ENCODE measurements at places on chromosomes 1 and 21.

DNA sequence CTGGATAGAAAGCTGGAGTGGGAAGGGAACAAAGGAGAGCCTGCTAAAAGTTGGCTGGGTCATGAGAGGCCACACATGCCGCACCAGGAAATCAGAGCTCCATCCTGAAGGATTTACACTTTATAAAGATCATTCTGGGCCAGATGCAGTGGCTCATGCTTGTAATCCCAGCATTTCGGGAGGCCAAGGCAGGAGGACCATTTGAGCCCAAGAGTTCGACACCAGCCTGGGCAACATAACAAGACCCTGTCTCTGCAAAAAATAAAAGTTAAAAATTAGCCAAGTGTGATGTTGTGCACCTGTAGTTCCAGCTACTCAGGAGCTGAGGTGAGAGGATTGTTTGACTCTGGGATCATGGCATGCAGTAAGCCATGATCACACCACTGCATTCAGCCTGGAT, 28.7 kb upstream of the RASAL2 start:
- no peak for DNase-seq

DNA sequence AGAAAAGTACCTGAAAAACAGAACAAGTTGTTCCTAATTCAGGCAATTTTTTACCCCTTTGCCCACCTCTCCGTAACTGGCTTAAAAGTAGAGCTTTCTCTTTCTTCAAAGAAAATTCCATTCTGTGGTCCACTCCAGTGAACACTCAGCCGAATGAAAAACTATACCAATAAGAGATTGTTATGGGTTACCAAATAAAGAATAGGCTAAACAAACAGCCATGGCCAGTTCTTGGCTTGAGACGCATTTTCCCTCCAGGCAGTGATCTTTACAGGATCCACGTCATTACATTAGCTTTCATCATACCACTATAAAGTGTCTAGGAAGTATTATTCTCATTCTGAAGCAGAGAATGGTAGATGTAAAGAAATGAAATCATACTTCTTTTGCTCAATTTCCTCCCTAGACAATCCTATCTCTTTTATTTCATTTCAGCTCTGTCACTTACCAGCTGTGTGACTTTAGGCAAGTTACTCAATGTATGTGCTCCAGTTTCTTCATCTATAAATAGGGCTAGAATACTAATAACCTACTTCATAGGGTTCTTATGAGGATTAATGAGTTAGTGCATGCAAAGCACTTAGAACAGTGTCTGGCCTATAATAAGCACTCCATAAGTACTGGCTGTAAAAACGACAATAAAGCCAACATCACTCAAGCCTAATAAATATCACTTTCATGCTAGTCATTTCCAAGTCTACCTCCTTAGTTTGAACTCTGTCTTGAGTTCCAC, 26.5 kb upstream of the TRIM45 start:
- DNase-seq = no peak

GRCh38 chr1:117235863-117236465, 25.2 kb upstream of the VTCN1 start:
- DNase-seq = no peak

DNA sequence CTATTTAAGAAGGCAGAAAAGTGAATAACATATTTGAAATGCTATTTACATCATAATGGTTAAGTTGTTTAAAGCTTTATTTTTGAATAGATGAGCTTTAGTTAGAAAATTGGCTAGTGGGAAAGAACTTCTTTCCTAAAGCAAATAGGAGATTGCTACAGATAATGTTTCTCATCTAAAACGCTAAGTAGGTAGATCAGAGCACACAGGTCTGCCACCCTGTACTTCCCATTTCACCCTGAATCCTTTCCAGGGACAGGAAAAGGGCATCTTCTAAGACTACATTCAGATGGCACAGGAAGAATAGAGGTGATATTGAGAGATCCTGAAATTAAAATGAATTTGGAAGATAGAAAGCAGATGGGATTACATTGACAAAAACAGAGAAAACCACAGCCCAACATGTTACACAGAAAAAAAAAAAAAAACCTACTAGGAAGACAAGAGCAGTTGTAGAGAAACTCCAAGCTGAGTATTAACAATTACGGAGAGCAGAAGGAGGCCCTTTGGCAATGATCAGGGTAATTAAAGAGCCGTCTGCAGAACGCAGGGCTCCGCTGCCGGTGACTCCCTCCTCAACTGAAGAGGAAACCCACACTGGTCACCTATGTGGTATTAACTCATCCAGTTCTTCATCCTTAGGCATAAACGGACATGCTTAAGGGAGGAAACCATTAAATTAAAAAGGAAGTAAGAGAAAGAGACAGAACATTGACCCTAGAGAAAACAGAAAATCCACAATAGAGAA, 53.6 kb upstream of the MAP10 start:
- DNase-seq = no peak

- DNase-seq = peak; percentile 27
Measured at GRCh38 chr1:16727190-16728111, 12.9 kb upstream of the RNU1-4 start.

GRCh38 chr1:212166244-212166643, 119.0 kb upstream of the PPP2R5A start:
- no peak for DNase-seq

GRCh38 chr1:31467005-31467674, 54.1 kb downstream of the SERINC2 start:
- DNase-seq = no peak

- no peak for DNase-seq
Measured at GRCh38 chr1:222034790-222035189, 292.9 kb upstream of the DUSP10 start.

DNA sequence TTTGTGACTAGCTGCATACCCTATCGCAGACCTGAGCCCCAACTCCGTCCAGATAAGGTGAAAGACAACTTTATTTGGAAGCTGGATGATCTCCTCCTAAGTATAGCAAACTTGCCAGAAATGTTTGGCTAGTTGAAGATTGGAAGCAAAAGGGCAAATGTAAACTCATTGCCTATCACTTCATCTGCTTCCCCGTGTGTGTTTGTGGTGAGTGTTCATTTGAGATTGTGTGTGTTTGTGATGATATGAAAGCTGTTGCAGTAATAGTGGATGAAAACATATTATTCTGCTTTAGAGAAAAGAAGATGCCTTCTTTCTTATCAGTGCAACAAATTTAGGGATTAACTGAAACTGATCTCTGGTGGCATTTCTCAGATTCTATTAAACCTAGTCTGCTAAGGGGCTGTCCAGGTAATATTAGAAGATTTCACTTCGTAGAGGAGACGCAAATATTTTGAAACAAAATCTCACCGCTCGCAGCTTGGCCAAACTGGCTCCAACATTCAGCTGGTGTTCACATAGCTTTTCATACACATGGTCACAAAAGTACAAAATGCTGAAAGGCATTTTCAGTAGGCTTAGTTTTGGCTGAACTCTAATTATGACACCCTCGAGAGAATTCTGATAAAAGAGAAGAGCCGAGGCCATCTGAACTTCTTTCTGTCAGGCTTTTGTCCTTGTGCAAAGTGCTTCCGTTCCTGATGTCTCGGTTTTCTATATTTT, 1.1 kb downstream of the TBX19 start:
- no peak for DNase-seq

- no peak for DNase-seq
Measured at GRCh38 chr1:3778590-3779264, 6.2 kb downstream of the SMIM1 start.

GRCh38 chr1:232589812-232590743, 39.9 kb downstream of the SIPA1L2 start:
- no peak for DNase-seq

DNA sequence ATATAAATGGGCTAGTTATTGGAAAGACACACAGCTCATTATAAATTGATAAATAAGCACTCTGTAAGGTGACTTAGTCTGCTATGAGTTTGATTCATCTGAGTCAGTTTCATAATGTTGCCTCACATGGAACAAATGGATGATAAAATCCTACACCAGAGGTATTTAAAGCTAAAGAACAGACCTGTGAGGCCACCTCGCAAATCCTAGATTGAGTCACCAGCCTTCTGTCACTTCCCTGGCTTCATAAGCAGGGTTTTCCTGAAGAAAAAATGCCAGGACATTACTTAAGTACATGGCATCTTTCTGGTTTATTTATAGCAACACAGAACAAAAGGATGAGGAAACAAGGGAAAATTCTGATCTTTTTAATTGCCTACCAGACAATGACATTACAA, 18.4 kb downstream of the CD2 start:
- DNase-seq = no peak

GRCh38 chr1:211762206-211762605, 68.4 kb downstream of the LPGAT1 start:
- no peak for DNase-seq

DNA sequence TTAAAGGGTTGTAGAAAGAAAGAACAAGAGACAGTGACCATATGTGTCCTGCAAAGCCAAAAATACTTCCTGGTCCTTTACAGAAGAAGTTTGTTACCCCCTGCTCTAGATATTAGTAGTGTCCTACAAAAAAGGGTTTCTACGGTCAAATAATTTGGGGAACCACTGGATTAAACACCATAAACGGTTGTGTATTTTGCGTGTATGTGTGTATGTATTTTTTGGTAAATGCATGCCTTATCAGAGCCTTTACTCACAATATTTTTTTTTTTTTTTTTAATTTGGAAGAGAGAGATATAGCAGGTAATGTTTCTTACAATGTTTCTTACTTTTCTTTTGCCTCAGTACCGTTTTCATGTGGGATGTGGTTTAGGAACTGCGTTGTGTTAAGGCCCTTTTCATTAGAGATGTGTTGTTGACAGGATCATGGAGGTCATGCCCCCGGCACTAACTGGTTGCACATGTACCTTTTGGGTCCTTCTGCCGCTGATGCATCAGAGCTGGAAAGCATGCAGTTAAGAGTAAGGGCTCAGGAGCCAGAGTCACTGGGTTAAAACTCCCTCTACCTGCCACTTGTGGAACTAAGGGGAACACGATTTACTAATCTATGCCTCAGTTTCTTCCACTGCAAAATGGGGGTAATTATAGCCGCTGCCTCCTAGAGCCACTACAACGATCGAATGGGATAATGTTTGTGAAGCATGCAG, 234.6 kb upstream of the KAZN start:
- no peak for DNase-seq

DNA sequence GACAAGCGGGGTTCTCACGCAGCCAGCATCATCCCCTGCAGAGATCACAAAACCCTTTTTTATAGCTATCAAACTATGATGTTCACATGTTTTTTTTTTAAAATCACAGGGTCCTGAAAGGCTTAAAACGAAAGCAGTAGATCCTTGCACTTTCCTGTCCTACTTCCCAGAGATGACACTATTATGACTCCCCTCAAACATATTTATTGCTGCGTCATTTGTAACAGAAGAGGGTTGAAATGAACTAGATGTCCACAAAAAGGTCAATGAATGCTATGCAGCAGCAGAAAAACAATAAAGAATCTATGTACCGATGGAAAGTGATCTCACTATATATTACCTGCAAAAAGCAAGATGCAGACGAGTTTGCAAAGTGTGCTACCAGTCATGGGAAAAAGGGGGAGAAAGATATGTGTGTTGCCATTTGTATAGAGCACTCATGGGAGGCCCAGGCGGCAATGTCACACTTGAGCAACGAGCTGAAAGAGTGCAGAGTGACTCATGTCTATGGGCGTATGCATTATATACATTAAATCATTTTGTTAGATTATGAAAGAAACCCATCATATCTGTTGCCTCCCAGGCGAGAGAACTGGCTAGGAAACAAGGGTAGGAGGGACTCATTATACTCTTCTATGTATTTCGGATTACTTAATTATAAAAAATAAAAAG, 68.9 kb upstream of the PARP1 start:
- no peak for DNase-seq

- DNase-seq = no peak
Measured at GRCh38 chr21:16533692-16534407, 804.1 kb downstream of the USP25 start.

DNA sequence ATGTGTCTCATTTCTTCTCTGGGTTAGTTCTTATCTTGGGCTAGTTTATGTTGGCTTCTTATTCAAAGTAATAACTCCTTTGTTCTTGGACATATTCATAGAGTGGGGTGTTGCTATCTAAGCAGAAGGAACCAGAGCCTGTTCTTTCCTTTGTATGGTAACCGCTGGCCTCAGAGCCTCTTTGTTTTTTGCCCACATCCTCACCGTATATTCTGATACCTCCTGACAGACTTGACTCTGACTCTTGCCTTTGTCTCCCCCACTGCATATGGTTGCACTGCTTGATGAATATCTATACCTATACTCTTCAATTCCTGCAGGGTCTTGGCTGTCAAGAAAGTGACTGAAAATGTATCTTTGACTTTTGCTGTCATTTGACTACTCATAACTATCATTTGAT, 10.2 kb downstream of the FLG2 start:
- no peak for DNase-seq

DNA sequence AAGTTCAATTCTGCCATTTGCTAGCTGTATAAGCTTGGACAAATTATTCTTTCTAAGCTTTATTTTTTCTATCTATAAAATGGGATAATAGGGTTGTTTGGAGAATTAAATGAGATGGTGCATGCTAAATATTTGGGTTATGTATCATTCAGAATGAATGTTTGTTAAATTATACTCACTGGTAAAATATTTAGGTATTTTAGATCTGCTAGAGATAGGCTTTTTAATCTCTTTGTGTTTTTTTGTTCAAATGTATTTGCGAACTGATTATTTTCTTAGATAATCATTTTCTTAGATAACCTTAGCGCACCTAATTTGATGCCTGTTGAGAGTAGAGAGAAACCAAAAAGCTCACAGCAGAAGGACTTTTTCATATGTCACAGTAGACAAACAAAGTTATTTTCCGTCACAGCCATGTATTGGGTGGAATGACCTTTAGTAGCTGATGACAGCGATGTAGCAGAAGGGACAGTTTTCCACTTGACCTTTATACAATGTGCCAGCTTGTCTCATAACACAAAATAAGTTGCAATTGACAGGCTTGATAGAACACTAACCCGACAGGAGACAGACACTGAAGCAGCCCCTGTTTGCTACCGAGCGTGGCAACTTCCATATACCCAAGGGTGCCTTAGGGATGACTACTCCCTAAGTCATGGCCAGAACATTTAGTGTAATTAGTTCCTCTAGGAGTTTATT, 93.0 kb downstream of the DISC1 start:
- no peak for DNase-seq

GRCh38 chr1:82919837-82920236, 1079.1 kb downstream of the TTLL7 start:
- no peak for DNase-seq

GRCh38 chr1:4002061-4002521, 102.0 kb upstream of the C1orf174 start:
- no peak for DNase-seq

- DNase-seq = no peak
Measured at GRCh38 chr1:150160964-150161621, 11.4 kb downstream of the PLEKHO1 start.

DNA sequence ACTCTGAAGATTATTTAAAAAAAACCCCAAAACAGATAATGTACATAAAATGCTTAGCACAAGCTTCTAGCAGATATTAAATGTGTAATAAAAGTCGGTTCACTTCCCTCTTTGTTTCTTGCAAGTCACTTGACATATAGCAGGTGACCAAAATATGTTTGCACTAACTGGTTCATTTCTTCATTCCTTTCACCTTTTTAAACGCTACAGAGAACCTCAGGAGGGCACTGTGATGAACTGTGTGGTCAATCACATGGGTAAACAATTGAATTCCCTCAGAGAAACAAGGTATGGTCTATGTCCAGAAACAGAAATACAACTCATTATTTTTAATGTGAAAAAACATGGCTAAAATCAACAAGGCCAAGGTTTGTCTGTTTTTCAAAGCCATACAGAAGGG, 51.3 kb upstream of the BCL10 start:
- DNase-seq = no peak

Data from NCI-H1436 (cell line).